ENCODE measurements at places on chromosomes 2 and 18.
A peak's percentile ranks its signal among the peaks of the same experiment; 100 is the strongest.

DNA sequence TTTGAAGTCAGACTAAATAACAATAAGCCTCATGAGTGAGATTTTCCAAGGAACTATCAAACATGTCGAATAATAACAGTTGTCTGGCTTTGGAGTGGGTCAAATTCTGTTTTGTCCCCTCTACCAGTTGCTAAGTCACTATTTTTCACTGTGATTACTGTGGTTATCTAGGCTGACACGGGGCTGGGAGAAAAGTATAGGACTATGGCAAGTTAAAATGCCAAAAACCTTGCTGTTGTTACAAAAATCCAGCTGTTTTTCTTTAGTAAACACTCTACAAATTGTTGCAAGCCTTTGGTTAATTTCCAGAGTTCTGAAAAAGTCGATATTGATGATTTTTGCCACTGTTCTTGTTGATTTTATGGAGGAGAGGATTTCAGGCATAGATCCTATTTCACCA, 1.5 kb downstream of the CFAP210 start:
- no peak for DNase-seq

DNA sequence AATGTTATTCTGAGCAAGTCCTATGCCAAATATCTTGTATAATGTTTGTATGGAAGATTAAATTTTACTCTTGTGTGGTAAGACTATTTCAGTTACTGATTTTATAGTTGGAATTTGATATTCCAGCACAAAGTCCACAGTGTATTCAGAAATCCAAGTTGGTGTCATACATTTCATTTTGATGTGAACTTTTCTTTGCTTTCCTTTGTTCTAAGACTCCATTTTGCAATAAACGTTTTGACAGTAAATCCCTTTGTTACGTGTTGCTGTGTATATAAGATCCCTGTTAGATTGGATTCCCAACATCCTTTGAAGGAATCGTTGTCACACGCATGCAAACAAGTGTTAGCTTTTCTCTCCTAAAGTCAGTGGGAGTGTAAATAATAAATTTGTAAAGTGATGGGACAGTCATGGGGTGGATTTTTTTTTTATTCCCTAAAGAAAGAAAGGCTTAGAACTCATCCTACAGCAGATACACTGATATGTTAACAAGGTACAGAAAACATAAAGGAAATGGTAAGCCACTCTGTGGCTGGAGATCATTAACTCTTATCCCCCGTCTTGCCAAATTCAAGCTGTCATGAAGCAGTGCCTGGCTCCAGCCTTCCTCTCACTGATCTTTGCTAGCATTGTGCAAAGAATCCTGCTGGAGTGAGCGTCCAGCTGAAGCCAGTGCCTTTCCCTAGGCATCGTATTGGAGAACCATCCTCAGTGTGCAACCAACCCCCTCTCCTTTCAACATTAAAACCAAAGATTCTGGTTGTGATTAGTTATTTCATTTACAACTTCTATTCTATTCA, 127.6 kb upstream of the CDCA7 start:
- no peak for DNase-seq

DNA sequence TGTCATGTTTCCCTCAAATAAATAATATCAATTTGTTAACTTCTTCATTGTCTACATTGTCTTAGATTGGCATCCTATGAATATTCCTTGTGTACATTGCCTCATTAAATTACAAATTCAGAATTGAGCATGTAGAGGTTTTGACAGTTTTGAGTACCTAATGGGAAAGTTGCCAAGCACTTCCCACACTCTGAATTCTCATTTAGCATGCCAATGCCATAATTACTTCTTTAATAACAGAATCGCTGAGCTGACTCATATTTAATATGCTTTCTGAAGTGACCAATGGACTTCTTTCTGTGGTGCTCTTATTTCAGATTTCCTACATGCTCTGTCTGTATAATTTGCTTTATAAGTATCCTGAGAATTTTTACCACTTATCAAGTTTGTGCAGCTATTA, 114.4 kb upstream of the NOL4 start:
- DNase-seq = no peak

GRCh38 chr2:74399785-74400184, 19.7 kb upstream of the DCTN1 start:
- DNase-seq = no peak

GRCh38 chr2:148167855-148168254, 147.0 kb downstream of the MBD5 start:
- DNase-seq = no peak

- no peak for DNase-seq
These were observed 271.8 kb downstream of the ZNF521 start for GRCh38 chr18:25080211-25080610.

- DNase-seq = peak; percentile 11
These were observed 19.0 kb upstream of the TMEM247 start for GRCh38 chr2:46460241-46460921.

GRCh38 chr2:144539289-144539782, 19.4 kb upstream of the ZEB2 start:
- no peak for DNase-seq

- no peak for DNase-seq
These were observed 131.6 kb downstream of the CCDC85A start for GRCh38 chr2:56315376-56315775.

DNA sequence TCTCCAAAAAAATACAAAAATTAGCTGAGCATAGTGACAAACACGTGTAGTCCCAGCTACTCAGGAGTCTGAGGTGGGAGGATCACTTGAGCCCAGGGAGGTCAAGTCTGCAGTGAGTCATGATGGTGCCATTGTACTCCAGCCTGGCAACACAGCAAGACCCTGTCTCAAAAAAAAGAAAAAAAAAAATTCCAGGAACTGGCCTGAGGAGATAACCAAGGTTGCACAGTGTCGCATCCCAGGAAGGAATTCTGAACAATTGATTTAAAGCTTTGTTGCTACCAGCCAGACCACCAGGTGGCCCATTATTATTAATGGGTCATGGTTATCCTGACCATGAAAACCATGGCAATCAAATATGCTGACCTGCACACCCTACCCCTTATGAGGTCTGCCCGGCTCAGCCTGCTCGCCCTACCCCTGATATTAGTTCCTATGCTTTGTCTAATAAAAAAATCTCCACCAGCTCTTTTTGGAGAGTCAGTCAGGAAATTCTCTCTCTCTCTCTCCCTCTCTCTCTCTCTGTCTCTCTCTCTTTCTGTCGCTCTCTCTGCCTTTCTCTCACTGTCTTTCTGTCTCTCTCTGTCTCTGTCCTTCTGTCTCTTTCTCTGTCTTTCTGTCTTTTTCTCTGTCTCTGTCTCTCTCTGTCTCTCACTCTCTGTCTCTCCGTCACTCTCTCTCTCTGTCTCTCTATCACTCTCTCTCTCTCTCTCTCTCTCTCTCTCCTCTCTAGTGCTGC, 73.7 kb downstream of the NCAPH start:
- DNase-seq = no peak

GRCh38 chr2:2134037-2134436, 197.0 kb downstream of the MYT1L start:
- DNase-seq = no peak

- no peak for DNase-seq
These were observed 123.5 kb upstream of the EML6 start for GRCh38 chr2:54599914-54600313.

GRCh38 chr2:175877845-175878544, 124.1 kb downstream of the LNPK start:
- no peak for DNase-seq

- no peak for DNase-seq
These were observed 52.8 kb downstream of the CHMP3 start for GRCh38 chr2:86510436-86510933.

DNA sequence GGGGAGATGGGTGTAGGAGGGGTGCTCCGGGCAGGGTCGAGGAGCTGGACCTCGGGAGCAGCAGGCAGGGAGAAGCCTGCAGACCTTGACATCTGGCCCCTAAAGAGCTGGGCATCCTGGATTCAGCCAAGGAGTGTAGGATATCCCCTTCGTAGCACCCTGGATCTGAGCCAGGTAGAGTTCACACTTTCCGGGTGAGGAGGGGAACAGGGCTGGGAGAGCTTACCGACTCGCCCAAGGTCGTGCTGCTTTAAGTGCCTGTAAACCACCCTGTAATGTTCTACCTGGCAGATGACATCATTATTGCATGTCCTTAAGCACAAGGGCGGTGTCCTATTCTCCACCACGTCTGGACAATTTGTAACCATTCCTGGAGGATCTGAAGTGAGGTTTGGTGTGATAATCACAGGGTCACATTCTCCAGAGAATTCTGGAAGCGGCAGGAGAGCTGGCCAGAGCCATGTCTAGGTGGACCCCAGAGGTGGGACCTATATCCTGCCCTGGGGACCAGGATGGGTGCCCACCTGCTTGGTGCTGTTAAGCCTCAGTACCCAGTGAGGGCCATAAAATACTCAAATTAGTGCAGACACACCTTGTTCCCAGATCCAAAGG, 14.6 kb downstream of the ITM2C start:
- DNase-seq = no peak

GRCh38 chr2:62283147-62283546, 87.2 kb downstream of the B3GNT2 start:
- DNase-seq = no peak

- no peak for DNase-seq
These were observed 69.3 kb downstream of the NCKAP5 start for GRCh38 chr2:133498662-133499585.

- no peak for DNase-seq
These were observed 2.2 kb upstream of the SLC40A1 start for GRCh38 chr2:189582809-189583192.

GRCh38 chr2:118882693-118883336, 35.4 kb upstream of the EN1 start:
- peak; percentile 71 for DNase-seq

DNA sequence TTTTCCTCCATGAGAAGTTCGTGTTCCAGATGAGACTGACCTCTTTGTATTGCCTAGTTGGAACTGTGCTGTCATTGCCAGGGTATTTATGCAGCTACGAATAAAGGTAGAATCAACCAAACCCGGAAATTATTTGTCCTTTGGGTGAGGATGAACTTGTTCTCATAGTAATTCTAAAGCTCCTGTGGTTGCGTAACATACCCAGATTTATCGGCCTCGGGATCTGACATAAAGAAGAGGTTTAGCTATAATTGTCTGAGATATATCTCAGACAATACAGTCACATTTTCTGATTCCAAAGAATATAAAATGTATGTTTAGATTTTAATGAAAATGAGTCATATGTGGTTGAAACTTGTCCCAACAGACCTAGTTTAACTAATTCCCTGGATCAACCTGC, 628.7 kb upstream of the LINC00305 start:
- DNase-seq = no peak

GRCh38 chr2:223057569-223057968, 5.6 kb downstream of the KCNE4 start:
- DNase-seq = no peak

Data from CD4-positive, alpha-beta T cell (primary cell).